NCI-H1930 (cell line): ENCODE measurements at places on chromosomes 6 and 20.

DNA sequence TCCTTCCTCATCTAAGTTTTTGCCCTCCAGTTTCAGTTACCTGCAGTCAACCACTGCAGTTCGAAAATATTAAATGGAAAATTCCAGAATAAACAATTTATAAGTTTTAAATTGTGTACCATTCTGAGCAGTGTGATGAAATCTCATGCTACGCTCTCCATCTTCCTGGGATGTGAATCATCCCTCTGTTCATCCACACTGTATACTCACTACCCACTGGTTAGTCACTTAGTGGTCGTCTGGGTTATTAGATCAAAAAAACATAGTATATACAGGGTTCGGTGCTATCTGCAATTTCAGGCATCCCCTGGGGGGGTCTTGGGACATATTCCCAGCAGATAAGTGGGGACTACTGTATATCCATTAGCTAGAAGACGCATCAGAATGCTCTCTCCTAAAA lies 151.9 kb upstream of the SLC22A16 start:
- no peak for DNase-seq

DNA sequence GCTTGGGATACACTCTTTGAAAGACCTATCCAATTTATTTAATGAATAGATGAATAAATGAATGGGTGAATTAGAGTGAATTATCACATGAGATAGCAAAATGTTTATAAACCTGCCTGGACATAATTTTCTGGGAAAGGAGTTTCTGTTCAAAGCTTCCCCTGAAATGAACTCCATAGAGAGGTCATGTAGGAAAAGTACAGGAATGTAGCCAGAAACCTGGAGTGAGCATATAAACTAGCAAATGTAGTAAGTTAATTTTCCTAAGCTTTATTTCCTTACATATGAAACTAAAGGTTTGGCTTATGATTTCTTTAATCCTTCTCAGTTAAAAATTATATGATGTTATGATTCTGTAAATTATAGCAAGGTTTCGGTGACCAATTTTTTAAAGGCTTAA lies 380.3 kb upstream of the RSPO3 start:
- DNase-seq = no peak

GRCh38 chr6:32849126-32849525 lies 4.4 kb downstream of the TAP1 start:
- DNase-seq = no peak

GRCh38 chr20:64069614-64070243 lies 6.7 kb downstream of the TCEA2 start:
- no peak for DNase-seq

- no peak for DNase-seq
These were observed 362.9 kb downstream of the FARS2 start for GRCh38 chr6:5624256-5624655.

DNA sequence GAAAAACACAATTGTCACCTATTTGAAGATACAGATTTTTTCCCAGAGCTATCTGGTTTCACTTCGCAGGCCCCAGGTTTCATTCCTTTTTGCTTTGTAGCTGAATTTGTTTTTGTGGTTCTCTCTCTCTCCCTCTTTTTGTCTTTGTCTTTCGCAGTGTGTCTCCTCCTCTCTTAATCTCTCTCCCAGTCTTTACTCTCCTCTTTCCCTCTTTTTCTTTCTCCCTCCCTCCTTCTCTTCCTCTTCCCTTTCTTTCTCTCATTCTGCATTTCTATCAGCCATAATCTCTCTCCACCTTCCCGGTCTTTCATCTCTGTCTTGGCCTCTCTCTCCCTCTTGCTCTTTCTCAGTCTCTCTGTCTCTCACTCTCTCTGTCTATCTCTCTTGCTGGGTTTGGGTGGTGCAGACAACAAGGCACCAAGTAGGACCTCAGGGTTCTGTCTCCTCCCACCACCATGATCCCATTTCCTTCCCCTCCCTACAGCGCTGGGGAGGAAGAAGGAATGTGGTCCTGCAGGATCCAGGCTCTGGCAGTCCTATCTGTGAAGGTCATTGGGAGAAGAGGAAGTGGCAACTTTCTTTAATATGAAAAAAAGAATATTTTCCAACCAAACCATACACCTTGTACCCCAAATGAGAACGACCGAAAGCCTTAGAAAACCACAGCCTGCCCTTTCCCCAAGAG lies 63.2 kb downstream of the BANF2 start:
- no peak for DNase-seq

DNA sequence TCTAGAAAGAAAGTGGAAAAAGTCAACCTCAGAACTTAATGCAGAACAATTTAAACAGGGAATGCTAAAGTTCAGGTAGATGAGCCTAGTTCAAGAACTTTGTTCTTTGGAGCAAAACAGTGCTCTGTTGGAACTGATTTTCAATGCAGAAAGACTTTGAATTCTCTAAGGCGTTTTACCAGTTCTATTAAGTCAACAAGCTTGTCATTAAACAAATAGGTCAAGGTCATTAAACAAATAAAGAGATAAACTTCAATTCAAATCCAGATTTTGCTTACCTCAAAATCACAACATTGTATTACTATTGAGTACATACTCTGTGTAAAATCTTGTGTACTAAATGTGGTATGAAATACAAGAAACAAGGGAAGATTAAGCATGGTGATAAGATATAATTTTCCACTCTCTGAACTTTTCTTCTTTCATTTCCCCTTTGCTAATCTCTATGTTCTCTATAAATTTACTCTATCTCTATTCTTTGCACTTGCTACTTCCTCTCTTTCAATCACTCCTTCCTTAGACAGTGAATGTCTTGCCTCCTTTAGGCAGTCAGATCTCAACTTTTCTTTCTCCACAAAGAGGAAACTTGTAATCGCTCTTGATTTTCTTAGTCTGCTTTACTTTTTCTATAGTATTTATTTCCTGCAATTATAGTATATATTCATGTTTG lies 160.8 kb upstream of the KHDRBS2 start:
- no peak for DNase-seq

DNA sequence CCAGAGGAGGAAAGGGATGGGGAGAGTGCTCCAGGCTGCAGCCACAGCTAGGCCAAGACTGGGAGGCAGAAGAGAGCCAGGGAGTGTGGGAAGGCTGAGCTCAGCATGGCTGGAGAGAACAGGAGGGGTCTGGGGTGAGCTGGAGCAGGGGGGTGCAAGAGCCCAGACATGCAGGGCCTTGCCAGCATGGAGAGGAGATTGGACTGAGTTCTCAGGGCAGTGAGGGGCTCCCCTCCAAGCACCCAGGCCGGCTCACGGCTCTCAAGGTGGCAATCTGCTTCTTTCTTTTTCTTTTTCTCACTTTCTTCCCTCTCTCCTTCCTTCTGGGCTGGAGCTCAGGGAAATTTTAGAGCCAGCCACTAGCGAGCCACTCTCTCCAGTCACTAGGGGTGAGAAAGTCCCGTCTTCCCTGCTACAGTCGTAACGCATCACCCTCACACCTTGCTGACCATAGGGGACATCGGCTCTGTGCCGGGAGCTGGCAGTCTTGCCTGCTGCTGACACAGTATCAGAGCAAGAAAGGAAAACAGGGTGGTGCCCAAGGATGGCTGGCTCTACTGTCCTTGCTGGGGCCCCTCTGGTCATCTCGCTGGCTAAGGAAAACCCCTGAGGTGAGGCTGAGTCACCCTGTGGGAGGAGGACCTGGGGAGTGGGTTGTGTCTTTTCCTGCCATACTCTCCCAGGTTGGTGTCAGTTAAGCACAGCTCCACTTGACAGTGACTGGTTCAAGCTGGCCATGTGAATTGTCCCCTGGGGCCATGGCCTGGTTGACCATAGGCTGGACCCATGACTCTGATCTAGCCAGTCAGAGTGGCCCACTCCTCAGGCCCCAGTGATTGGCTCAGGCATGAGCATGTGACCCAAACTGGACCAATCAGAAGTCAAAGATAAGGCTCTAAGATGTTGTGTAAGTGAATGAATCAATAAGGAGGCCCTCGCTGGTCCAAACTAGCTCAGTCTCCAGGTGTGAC lies 135.1 kb upstream of the PMEPA1 start:
- DNase-seq = no peak

- no peak for DNase-seq
These were observed 129.2 kb upstream of the SNX9 start for GRCh38 chr6:157693867-157694266.

GRCh38 chr6:118537574-118537973 lies 10.5 kb upstream of the PLN start:
- no peak for DNase-seq

DNA sequence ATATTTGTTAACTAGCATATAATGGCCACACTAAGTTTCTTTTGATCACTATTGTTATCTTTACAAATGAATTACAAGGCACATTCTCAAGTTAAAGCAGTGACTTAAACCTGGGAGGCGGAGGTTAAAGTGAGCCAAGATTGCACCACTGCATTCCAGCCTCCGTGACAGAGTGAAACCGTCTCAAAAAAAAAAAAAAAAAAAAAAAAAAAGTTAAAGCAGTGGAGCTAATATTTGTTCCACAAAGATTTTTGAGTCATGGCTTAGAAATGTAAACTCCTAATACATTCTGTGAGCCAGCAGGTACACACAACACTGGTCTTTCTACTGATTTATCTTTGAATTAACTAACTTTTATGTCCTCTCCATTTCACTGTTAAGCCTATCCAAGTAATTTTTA lies 221.7 kb upstream of the HTR1E start:
- no peak for DNase-seq

GRCh38 chr20:49323622-49324238 lies 45.9 kb upstream of the ZNFX1 start:
- no peak for DNase-seq

- no peak for DNase-seq
These were observed 76.5 kb downstream of the QKI start for GRCh38 chr6:163490826-163491577.

DNA sequence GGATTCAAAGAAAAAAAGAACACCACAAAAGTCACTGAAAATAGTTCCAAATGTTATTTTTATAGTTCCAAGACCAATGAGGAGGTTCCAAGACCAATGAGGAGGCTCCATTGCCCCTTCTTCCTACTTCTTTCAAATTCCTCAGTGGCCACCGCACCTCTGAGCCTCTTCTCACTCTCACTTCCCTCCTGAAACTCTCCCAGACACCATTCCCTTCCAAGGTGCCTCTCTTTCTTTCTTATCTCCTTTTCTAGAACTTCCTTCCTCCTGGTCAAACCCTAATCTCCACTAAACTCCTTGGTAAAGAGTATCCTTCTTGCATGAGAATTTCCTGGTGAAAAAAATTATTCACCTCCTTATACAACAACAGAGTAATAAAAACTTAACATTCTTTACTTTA lies 20.4 kb upstream of the MCUR1 start:
- DNase-seq = no peak

- no peak for DNase-seq
These were observed 76.7 kb downstream of the PSMB1 start for GRCh38 chr6:170476360-170476759.

GRCh38 chr6:77715588-77715987 lies 62.7 kb downstream of the MEI4 start:
- DNase-seq = no peak

- no peak for DNase-seq
These were observed 43.7 kb downstream of the CBLN4 start for GRCh38 chr20:55961376-55962330.

GRCh38 chr20:56289652-56290051 lies 41.1 kb downstream of the MC3R start:
- DNase-seq = no peak

- no peak for DNase-seq
These were observed 191.1 kb downstream of the SAMD5 start for GRCh38 chr6:147699637-147700036.

DNA sequence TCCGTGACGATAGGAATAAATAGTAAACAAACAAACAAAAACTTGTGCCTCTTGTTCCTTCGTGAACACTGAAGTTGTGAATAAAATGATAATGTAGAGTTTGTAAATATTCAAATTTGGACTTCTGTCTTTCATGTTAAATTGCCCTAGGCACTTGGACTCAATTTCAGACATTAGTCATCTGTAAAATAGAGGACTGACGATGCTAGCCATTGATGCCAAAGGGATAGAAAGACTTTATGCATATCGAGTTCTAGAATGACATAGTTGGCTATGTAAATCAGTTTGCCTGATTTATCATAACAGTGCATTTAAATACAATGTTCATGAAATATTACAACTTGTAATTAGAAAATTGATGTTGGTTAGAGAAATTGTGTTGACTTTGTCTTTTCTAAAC lies 45.9 kb upstream of the FLRT3 start:
- DNase-seq = no peak

DNA sequence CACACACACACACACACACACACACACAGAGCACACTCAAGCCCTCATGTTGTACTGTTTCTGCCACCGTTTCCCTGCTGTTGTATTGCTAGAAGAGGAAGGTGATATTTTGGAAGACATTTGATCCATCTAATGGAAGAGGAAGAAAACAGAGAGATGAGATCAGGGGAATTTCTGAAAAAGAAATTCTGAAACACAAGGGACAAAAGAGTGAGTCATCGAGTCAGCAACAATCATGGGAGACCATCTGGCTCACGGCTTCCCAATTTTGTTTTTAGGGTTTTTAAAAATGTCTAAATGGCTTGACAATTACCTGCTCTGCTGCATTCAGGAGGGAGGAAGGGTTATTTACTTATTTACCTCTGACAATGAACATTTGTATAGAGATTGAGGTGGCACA lies 22.0 kb downstream of the SOX4 start:
- DNase-seq = no peak

DNA sequence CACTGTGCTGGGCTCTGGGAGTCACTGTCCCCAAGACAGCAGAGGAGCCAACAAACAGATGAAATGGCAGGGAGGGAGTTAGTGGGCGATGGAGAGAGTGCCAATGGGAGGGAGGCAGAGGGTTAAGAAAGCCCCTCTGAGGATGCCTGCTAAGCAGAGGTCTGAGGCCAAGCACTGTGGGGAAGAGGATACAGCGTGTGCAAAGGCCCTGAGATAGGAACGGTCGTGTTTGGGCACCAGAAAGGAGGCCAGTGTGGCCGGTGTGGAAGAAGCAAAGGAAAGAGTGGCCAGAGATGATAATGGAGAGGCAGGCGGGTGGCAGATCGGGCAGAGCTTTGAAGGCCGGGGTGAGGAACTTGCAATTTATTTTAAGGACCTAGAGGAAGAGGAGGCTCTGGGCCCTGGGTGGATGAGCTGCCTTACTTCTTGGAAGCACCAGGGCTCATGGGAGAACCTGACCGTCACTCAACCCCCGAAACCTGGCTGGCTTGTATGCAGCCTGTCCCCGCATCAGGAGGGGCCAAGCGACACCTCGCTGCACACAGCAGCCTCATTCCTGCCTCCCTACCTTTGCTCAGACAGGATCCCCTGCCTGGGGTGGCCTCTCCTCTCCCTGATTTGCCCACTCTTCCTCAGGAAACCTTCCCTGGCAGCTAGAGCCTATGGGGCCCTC lies 73.0 kb downstream of the KCNB1 start:
- DNase-seq = no peak

GRCh38 chr6:4380881-4381281 lies 245.5 kb upstream of the ECI2 start:
- DNase-seq = no peak

- DNase-seq = no peak
These were observed 236.2 kb downstream of the TAF4 start for GRCh38 chr20:61829526-61829925.

GRCh38 chr6:137883400-137884148 lies 16.5 kb downstream of the TNFAIP3 start:
- no peak for DNase-seq
